ENCODE measurements at places on chromosomes 5 and 9. TPM values are rescaled to one million over a fixed set of nuclear protein-coding genes. Genes with fewer than 3 reads are reported as not detected.

- DNase-seq: no peak
Observed at GRCh38 chr5:170306381-170306831, 8.8 kb upstream of the LCP2 start.

Gene MSH3
- total RNA-seq: 19.2 TPM

GRCh38 chr9:124366476-124367220 is 48.6 kb downstream of the PSMB7 start:
- no peak for DNase-seq

GRCh38 chr5:32089146-32090000 is 84.7 kb downstream of the GOLPH3 start:
- no peak for DNase-seq

GRCh38 chr5:180804129-180804618 is 1.6 kb upstream of the MGAT1 start:
- DNase-seq: peak; percentile 66

- no peak for DNase-seq
Observed at GRCh38 chr9:81082221-81082620, 607.1 kb downstream of the TLE1 start.

- DNase-seq: peak; percentile 3
Observed at GRCh38 chr5:149345892-149346222, 558 bp downstream of the GRPEL2 start.

- no peak for DNase-seq
Observed at GRCh38 chr9:109739760-109740159, 40.2 kb upstream of the PALM2AKAP2 start.

- no peak for DNase-seq
Observed at GRCh38 chr5:95533106-95533505, 21.7 kb downstream of the SKIC3 start.

GRCh38 chr5:173463207-173463606 is 135.0 kb upstream of the STC2 start:
- no peak for DNase-seq

Data from CD8-positive, alpha-beta memory T cell (primary cell).